ENCODE measurements at places on chromosomes 6 and 20. TPM values are rescaled to one million over a fixed set of nuclear protein-coding genes. Genes with fewer than 3 reads are reported as not detected.

DNA sequence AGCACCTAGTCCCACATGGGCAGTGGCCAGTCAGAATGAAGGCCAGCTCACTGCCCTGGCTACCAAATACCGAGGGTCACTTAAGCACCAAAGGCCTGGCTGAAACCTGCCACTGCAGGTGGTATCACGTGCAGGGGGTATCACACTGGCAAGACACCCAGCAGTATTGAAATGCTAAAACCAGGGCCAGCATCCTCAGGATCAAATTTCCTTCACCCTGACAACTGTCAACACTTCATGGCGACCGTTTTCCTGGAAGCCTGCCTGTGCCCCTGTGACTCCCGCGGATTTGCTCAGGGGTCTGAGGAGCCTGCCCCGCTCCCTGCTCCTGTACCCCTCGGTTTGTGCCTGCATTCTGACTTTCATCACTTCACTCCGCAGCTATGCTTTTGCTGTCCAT, 151.1 kb downstream of the TTLL2 start:
- DNase-seq, result no peak

EYS gene
- not detected for total RNA-seq

DYNLT1 gene
- total RNA-seq, result 109 TPM

- DNase-seq, result no peak
These were observed 50.9 kb downstream of the JARID2 start for GRCh38 chr6:15296735-15297134.

- no peak for DNase-seq
These were observed 6.9 kb upstream of the PPP1R3G start for GRCh38 chr6:5078121-5078669.

METTL24 gene
- not detected for total RNA-seq

DNA sequence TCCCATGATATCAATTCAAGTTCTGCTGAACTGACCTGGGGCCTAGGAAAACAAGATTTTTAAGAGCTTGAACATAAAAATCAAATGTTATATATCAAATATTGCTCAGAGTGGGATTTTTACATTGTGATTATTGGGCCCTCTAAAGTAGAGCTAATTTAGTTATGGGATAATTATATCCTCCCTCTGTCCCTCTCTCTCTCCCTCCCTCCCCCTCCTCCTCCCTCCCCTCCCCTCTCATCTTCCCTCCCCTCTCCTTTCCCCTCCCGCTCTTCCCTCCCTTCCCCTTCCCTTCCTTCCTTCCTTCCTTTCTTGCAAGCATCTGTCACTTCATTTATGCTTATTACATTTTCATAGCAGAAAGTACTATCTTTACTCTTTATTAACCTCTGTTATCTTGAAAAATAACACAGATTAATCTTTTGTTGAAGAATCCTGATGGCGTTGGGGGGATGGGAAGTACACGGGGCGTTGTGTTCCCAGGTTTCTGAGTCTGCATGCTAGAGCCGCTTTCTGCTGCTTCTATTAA, 32.8 kb downstream of the KIF25 start:
- no peak for DNase-seq

DNA sequence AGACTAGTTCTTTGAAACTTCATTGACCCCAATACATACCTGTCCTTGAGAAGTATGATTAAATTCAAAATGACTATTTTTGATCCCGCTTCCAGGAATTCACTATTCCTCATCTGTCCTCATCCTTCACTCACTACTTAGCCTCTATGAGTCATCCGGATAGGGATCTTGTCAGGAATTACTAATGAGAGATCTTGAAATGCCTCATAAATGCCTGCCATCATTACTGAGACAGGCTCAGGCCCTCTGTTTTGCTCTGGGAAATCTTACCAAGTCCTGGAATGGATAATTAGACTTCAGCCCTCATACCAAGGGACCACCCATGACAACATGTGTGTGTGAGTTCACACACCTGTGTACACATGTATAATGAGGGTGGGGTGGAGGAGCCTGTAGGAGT, 2.8 kb upstream of the CYP24A1 start:
- DNase-seq, result no peak

DNA sequence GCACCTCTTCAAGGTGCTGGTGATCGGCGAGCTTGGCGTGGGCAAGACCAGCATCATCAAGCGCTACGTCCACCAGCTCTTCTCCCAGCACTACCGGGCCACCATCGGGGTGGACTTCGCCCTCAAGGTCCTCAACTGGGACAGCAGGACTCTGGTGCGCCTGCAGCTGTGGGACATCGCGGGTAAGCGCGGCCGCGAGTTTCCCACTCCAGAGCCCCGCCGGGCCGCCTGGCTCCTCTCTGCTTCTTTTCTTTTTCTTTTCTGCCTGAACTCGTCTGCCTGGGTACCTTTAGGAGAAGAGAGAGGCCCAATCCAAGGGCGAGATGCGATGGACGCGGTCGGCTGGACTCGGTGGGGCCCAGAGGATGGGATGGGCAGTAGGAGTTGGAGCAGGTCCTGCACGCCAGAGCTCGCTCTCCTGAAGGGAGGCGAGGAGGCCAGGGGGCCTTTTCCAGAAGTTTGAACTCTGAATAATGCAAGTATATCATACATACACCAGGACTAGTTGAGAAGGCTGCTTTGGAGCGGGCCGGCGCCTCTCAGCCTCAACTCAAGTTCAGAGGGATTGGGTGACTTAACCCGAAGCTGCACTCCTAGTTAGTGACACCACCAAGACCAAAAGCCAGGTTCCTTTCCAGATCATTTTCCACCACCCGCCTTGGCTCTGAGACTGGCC, 445 bp downstream of the RAB32 start:
- no peak for DNase-seq

GRCh38 chr20:58511861-58512260, 3.3 kb downstream of the APCDD1L start:
- DNase-seq, result no peak

- no peak for DNase-seq
These were observed 154.0 kb downstream of the KIF16B start for GRCh38 chr20:16419138-16419715.

DNA sequence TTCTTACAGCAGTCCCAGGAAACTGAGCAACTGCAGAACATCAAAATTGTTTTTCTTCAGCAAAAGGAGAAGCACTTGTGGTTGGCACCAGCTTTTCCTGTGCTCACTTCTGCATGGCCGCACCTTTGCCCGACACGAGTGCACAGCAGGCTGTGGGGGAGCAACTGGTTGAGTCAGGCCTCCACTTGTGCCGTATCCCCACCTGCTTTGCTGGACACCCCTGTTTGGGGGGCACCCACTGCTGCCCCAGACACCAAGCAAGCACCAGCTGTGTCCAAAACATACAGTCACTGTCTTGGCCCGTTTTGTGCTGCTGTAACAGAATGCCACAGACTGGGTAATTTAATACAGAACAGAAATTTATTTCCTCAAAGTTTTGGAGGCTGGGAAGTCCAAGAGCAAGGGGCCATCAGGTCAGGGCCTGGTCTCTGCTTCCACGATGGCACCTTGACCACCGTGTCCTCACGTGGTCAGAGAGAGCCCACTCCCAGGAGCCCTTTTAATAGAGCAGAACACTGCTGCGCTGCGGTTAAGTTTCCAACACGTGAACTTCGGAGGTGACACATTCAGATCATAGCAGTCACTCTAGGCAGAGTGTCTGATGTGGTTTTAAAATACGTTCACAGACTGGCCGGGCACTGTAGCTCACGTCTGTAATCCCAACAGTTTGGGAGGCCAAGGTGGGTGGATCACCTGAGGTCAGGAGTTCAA, 8.7 kb upstream of the GMEB2 start:
- DNase-seq, result peak; percentile 88

KCNK16 gene
- not detected for total RNA-seq

RAB44 gene
- total RNA-seq, result not detected

FAM184A gene
- total RNA-seq, result 0.50 TPM

COL9A1 gene
- total RNA-seq, result not detected

DNA sequence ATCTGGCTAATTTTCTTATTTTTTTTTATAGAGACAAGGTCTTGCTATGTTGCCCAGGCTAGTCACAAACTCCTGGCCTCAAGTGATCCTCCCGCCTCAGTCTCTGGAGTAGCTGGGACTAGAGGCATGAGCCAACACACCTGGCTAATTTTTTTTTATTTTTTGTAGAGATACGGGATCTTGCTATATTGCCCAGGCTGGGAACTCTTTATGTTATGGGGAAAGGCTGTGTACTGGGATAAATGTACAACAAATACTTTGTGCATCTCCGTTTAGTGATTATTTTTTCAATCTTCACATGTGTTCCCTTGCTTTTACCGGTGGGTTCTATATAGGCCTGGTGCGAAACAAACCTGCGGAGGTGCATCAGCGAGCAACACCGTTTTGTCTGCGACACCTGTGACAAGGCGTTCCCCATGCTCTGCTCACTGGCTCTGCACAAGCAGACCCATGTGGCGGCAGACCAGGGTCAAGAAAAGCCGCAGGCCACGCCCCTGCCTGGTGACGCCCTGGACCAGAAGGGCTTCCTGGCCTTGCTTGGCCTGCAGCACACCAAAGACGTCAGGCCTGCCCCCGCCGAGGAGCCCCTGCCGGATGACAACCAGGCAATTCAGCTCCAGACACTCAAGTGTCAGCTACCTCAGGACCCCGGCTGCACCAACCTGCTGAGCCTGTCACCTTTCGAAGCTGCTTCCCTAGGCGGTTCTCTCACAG, 84.2 kb downstream of the SSR1 start:
- DNase-seq, result no peak

DNA sequence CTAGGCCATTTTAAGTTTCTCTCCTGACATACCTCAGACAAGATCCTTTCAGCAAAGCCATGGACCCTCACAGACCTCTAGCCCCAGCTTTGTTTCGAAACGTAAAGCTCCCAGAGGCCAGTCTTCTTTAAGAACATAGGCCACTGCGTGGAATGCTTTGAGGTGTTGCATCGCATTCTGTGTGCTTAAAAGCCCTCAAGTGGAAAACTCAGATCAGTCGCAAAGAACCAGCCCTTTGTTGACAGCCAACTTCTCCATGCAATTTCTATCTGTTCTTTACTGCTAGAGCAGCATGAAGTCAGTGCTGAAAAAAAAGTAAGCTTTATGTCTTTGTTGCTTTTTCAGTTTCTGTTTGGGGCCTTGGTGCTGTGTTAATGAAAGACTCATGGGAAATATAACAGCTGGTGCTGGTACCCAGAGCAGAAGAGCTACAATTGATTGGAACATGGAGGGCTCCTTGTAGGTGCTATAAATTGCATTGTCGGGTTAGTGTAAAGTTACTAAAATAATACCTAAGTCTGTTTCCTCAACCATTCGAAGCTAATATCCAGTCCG, 142.6 kb downstream of the MAP3K7 start:
- DNase-seq, result no peak

HLA-DRB5 gene
- 9.3 TPM for total RNA-seq

SRMS gene
- total RNA-seq, result not detected

- DNase-seq, result no peak
These were observed 465.0 kb upstream of the GJE1 start for GRCh38 chr6:141667580-141668309.

FNDC11 gene
- 0.52 TPM for total RNA-seq

CDKN1A gene
- 78.7 TPM for total RNA-seq

- no peak for DNase-seq
These were observed 123.4 kb downstream of the PKHD1 start for GRCh38 chr6:51963980-51964379.

ENPP3 gene
- total RNA-seq, result 0.28 TPM

GRCh38 chr6:11426571-11426970, 111.0 kb upstream of the TMEM170B start:
- DNase-seq, result no peak

- DNase-seq, result no peak
These were observed 35.2 kb downstream of the HMGCLL1 start for GRCh38 chr6:55543633-55544309.

CLIC5 gene
- 4.7 TPM for total RNA-seq
